ENCODE measurements at places on chromosomes 2 and 18.

GRCh38 chr18:13455960-13456481, 237.5 kb downstream of the LDLRAD4 start:
- no peak for DNase-seq

DNA sequence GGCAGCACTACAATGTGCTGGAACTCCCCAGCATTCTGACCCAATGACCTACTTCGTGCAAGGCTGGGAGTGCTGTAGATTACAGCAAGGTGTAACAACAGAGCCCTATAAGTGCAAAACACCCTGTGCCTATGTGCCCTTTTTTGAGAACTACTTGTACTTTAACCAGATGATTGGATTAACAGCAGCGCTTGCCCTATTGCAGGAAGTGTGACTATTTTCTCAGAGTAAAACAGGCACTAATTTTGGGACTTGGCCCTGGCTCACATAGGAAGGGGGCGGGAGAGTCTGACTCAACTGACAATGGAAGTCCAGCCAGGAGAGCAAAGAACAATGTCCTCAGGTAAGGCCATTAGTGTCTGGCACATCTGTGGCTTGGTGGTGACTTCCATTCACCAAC, 35.6 kb upstream of the RNF125 start:
- no peak for DNase-seq

DNA sequence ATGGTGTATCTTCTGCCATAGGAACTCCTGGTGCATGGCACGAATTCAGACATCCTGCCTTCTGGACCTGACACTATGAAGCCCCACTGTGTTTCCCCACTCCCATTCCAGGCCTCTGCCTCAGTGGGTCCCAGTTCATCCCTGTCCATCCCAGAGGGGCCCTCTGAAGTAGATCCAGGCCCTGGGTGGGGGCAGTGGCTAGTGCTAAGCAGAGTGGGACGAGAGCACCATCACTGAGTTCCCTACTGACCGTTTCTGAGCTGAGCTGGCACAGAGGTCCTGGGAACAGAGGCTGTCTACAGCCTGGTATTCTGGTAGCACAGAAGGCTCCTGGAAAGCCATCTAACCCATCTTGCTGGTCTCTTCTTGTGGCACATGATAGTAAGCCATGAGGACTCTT, 54.0 kb downstream of the ATOH8 start:
- DNase-seq, result no peak

GRCh38 chr2:172713365-172713875, 22.2 kb upstream of the RAPGEF4 start:
- DNase-seq, result no peak

DNA sequence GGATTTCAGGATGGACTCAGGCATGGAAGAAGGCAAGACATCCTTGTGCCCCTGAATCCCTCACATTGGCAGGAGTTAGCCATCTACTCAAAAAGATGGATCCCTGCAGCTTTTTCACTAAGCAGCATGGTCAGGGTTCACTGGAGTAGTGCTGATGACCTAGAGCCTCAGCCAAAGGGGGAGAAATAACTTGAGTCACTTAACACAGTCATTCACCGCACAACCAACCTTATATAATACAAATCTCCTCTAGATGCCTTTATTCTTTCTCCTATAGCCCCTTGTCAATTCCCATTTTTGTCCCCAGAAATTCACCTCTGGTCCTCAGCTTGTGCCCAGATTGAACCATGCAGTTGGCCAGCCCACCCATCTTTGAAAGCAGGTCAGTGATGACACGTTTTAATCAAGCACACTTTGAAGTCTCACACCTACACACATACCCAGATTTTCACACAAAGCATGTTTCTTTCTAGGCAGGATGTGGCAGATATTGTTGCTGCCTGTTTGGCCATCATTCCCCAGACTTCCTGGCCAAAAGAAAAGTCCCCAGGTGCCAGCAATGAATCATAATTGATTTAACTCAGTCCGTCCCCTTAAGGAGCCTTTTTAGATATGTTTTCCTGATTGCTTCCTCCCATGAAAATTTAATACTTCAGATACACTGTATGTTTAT, 84.2 kb downstream of the LBH start:
- no peak for DNase-seq

DNA sequence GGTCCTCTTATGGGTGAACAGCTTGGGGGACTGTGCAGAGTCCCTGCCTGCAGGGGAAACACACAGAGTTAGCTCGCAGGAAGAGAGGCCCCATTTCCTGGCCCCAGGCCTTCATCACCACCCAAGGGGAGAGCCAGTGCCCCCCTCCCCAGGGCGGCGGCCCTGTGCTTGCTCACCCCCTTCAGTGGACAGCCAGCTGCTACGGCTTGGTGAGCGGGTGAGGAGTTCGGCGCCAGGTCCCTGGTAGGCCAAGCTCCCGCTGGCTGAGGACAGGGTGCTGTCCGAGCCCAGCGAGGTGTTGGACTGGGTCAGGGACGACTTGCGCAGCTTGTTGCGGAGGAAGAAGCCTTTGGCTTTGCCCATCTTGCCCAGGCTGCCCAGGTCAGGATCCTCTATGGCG, 17.2 kb upstream of the SFXN5 start:
- DNase-seq, result no peak

DNA sequence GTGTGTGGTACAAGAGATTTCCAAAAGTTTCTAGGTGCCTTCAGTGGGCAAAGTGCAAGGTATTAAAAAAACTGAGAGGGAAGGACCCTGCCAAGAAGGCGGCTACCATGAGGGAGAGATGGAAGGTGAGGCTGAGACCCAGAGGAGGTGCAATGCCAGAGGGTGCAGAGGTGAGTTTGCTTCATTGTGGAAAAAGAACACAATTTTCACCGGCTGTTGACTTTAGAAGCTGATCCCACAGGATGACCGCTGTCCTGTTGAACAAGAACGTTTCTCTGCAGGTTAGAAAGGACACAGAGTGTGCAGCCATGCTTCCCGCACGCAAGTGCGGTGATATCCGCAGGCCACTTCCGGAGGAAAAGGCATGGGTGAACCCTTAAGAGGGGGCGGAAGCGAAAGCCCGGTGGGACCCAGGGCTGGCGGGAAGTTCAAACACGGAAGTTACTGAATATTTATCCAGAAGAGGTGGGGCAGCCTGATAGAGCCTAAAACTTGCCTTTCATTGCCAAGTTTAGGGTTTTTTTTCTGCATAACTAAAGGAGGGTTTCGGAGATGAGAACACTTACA, 16.6 kb downstream of the SP110 start:
- DNase-seq, result no peak

DNA sequence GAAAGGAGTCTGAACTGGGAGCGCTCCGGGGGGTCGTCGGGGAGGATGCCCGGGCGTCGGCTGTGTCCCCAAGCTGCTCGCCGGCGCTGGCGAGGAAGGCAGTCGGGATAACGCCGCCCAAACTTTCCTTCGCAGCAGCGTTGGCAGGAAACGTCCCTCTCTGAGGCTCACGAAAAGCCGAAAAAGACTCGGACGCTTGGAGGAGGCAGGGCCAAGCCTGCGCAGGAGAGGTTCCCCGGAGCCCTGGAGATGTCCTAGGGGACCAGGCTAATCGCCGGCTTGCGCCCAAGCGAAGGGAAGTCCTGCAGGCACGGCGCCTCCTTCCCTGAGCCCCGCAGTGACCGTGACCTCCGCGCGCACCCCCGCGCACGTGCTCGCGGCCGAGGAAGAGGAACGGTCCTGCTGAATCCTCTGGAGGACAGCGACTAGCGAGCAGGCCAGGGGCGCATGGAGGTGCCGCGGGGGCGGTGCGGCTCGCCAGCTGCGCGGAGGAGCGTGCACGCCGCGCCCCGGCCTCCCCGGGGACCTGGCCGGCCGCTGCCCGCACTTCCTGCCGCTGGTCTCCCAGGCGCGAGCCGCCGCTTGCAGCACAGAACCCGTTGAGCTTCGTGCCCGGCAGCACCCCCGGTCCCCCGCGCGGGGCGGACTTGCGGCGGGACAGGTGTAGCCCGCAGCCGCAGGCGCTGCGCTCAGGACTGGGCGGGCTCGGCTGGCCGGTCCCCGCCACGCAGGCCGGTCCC, at the start of gene SH3RF3:
TSS of gene SH3RF3 (plus strand) at position 590 of the 740 bp plus-strand sequence.
- peak; percentile 90 for DNase-seq

- no peak for DNase-seq
Measured at GRCh38 chr2:193267496-193268002, 1072.8 kb upstream of the TMEFF2 start.

- DNase-seq, result no peak
Measured at GRCh38 chr18:13688191-13689136, 37.9 kb downstream of the FAM210A start.

DNA sequence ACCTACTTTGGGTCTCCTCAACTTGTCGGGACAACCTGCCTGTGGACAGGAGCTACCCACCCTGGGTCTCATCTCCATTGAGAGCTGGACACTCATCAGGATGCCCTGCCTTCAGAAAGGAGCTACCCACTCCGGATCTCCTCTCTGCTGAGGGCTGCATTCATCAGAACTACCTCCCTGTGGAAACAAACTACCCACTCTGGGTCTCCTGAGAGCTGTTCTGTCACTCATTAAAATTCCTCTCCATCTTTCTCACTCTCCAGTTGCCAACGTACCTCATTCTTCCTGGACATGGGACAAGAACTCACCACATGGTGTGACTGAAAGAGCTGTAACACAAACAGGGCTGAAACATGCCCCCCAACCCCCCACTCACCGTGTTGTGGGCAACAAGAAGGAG, 22.5 kb upstream of the UBE2F start:
- DNase-seq, result no peak

DNA sequence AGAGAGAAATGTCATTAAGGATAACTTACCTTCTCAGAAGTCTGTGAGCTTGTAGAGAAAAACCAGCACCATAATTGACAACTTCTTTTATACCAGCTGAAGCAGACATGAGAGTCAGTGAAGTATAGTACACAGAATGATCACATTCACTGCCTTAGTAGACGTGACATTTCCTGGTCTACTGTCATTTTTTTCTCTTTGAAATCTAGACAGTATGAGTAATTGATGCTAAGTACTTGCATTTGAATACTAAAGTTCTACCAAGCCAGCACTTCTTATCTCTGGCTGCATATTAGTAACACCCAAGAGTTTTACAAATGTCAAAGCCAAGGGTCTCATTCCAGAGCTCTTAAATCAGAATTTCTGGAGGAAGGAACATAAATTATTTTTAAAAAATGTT, 25.4 kb upstream of the ACADL start:
- DNase-seq, result no peak

GRCh38 chr2:3633089-3633981, 24.7 kb upstream of the ALLC start:
- peak; percentile 65 for DNase-seq

DNA sequence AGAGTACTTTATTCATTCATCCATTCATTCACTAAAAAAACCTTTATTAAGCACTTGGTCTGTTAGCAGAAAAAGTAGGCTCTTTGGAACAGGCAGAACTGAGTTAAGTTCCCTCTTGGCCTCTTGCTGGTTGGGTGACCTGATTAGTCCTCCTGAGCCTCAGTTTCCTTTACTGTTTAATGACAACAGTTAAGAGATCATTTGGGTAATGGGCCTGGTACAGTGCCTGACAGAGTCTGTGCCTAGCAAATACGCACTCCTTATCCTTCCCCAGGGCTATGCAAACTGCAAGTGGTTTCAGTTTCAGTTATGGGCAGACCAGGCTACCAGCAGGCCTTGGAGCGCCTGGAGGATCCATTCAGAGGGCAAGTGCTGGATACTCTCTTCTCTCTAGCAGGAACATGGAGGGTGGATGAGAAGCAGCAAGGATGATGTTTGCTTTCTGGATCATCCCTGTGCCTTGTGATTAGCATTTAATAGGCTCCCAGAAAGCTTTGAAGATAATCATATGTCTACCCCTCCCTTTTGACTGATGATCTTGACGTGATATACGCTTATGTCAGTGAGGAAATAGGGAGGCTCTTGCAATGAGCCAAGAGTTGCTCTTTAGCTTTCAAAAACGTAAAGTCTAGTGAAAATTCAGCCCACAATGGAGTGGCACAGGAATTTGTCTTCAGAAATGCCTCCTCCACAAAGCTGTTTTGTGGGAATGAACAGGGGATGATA, 12.4 kb upstream of the TAF1B start:
- DNase-seq, result no peak

- DNase-seq, result no peak
Measured at GRCh38 chr18:33578518-33579348, 714 bp downstream of the ASXL3 start.

GRCh38 chr2:64491426-64491825, 32.7 kb upstream of the AFTPH start:
- DNase-seq, result no peak

DNA sequence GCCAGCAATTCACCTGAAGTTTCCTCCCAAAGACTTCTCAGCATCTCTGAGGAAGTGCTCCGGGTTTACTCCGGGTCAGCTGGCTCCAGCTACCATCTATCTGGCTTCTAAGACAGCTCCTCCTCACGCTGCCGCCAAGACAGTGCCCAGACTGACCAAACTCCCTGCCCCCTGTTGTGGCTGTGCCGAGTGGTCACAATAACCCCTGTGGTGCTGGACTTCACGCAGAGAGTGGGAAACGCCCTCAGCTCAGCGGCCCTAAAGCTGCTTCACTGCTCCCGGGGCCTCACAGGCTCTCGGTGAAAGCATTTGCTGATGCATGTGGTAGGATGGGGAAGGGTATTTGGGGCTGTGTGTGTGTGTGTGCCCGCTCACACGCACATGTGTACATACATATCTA, 154.8 kb upstream of the ZNF236 start:
- DNase-seq, result no peak

DNA sequence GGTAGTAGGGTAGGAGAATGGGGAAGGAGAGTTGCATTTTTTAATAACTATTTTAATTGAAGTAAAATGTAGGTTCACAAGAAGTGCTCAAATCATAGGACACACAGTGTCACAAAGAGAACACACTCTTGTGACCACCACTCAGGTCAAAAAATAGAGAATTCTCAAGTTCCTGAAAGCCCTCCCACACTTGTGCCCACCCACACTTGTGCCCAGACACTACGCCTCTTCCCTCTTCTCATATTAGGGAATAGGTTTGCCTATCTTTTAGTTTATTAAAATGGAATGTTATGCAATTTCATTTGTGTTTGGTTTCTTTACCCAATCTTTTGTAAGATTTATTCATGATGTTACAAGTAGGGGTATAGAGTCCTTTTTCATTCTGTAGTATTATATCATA, 67.2 kb downstream of the UGGT1 start:
- no peak for DNase-seq

- no peak for DNase-seq
Measured at GRCh38 chr18:68800075-68800474, 2.2 kb downstream of the CCDC102B start.

DNA sequence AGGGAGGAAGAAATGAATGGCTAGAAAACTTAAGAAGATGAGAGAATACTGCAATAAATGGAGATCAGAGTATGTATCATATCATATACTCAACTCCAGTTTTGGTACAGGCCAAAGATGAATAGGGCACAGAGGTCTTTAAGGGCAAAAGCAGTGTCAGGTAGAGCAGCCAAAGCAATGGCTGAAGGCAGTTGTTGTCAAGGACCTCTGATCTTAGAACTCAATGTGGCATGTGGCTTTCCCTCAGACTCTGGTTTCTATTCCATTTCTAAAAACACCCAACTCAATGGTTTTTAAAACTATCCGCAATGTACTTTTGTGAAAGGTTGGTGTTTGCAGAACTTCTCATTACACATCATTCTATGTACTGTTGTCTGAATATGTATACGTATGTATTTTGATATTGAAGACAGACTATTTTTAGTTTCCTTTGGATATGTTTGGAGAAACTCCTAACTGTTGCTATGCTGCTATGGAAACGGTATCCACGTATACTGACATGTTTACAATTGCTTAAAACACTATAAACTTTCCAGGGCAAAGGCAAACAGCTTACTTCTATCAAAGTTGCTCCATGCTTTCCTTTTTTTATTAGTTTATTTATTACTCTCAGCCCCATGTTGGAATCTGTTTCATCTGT, 58.1 kb upstream of the PELI1 start:
- DNase-seq, result no peak

GRCh38 chr2:181374781-181375675, 82.2 kb upstream of the ITGA4 start:
- no peak for DNase-seq

GRCh38 chr2:240055177-240055917, 2.0 kb upstream of the OR6B3 start:
- DNase-seq, result no peak
